GM12892 (cell line): ENCODE measurements at places on chromosomes 1 and 21.

GRCh38 chr1:19735440-19736127, 64.1 kb downstream of the TMCO4 start:
- DNase-seq, result no peak

DNA sequence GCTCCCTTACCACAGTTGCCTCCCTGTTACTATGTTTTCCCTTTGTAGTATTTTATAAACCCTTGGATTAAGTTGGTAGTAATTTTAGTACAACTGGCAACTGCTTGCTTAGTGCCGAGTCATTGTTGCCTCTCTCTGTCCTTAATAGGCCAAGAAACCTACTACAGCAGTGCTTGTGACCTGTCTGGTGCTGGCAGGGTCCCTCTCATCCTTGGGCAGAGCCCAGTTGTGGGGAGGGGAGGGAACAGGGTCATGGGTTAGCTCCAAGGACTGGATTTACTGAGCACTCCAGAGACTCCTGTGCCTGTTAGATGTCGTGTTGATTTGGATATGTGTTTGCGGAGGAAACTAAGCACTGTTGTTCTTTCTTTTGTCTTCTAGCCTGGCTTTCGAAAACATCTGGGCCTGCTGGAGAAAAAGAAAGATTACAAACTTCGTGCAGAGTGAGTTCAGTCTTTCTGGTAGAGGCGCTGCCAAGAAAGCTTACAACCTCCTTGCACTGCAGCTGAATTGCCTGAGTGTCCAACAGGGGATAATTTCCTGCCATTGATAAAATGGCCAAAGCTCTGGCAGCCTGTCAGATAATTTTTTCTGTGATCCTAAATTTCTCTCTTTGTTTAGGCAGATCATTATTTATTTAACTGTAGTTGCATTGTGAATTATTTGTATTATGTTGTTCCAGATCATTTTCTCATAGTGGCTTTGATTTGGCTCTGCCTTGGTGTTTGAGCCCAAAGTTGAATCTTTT, 3.6 kb downstream of the UTP11 start:
- DNase-seq, result no peak

GRCh38 chr1:154459080-154459479, 42.9 kb upstream of the TDRD10 start:
- no peak for DNase-seq

DNA sequence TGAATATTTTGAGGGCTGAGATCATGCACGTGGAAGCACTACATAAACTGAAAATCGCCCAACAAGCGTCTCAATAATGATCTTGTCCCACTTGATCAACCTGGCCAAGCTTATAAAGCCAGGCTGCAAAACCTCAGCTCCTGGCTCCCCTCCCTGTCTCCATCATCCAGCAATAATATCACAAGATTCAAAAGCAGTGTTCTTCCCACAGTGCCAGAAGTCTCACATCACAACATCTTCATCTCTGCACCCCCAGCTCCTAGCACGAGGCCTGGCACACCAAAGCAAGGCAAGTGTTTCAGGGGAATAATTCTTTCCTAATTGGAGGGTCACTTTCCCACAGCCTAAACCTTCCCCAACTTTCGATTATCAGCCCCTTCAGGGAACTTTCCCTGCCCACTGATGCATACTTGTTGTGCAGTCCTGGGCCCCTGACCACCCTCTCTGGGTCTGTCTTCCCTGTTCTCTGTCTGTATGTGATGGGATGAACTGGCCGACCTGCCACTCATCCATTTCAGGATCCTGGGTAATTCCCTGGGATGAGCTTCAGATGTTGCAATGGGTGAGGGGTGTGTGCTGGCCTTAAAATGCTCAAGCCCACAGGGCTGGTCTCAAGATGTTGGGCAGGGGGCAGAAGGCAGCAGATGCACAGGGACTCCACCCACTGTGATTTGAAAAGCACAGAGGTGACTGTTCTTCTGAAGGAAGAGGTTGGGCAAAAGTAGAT, 129.0 kb downstream of the DMRTB1 start:
- no peak for DNase-seq

- no peak for DNase-seq
Observed at GRCh38 chr1:60857851-60858250, 224.5 kb upstream of the NFIA start.

DNA sequence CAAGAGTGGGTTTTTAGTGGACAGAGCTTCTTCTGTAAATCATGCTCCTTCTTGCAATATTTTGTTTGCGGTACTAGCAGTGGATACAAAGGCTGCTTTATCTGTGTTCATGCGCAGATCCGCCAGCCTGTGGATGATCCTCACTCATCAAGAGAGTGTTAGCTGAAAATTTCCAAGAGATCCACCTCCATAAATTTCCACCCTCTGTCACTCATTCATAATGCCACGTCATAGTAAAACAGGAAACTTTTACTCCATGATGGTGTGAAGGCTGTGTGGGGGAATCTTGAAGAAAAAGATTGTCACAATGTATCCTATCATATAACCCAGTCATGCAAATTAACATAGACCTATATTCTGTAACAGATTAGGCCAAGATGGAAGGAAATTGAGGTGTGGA, 4.4 kb upstream of the MAPKAPK2 start:
- no peak for DNase-seq

- DNase-seq, result no peak
Observed at GRCh38 chr1:241647658-241648057, 4.4 kb upstream of the WDR64 start.

DNA sequence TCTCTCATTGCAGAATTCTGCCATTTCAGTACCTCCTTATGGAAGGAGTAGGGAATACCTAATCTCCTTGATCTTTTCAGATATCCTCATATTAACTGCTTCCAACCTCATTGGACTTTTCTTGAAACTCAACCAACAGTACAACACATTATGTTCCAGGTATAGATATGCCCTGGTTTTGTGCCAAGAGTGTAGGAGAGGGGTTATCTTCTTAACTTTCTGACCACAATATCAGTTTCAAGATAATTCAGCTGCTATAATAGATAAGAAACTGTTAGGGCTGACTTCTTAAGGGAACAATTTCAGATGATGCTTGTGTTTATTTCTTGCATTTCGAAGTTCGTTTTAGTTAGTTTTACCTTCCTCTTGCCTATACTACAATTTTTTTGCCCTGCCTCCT, 2.1 kb upstream of the LPGAT1 start:
- DNase-seq, result no peak

- no peak for DNase-seq
Observed at GRCh38 chr1:57046462-57046861, 80.6 kb upstream of the C8B start.

- no peak for DNase-seq
Observed at GRCh38 chr1:84143796-84144565, at the start of gene PRKACB. Gene PRKACB, plus strand, starts transcription at chr1:84144271. Its CDS starts 91 bp downstream, at chr1:84144362.

DNA sequence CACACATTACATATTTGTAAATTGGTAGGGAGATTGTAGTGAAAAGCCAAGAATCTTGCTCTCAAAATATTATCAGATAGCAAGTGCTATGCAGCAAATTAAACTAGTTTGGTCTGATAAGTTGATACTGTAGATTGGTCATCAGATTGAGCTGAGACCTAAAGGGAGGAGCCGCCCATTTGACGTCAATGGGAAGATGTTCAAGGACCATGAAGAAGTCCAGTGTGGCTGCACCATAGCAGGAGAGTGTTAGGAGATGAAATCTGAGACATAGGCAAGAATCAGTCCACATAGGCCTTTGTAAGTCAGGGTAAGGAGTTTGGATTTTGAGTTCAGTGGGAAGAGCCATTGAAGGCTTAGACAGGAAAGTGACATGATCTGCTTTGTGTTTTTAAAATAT, 16.3 kb downstream of the ZMPSTE24 start:
- DNase-seq, result no peak

- peak; percentile 84 for DNase-seq
Observed at GRCh38 chr21:43975469-43976098, 36.5 kb upstream of the TRAPPC10 start.

DNA sequence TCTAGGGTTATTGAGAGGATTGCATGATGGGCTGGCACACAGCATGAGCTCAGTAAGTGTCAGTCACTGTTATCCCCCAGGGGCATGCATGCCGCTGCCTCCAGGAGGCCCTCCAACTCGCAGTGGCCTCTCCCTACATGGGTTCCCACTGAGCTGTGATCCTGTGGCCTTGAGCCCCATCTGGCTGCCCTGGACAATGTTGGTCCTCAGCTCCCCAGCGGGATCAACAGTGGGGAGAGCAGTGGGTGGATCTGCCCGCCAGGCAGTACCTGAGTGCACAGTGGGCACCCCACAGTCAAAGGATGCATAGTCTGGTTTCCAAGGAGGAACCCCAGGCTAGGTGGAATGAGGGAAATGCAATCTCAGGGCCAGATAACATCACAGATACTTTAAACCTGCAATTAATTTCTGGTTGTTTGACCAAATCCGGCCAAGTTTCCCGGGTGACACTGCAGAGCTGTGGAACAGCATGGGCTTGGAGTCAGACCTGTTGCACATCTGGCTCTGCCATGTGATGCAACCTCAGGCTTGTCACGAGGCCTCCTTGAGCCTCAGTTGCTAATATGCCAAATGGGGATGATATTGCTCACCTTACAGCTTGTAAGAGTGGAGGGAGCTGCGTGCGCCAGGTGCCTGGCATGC, 9.3 kb downstream of the PADI3 start:
- no peak for DNase-seq

DNA sequence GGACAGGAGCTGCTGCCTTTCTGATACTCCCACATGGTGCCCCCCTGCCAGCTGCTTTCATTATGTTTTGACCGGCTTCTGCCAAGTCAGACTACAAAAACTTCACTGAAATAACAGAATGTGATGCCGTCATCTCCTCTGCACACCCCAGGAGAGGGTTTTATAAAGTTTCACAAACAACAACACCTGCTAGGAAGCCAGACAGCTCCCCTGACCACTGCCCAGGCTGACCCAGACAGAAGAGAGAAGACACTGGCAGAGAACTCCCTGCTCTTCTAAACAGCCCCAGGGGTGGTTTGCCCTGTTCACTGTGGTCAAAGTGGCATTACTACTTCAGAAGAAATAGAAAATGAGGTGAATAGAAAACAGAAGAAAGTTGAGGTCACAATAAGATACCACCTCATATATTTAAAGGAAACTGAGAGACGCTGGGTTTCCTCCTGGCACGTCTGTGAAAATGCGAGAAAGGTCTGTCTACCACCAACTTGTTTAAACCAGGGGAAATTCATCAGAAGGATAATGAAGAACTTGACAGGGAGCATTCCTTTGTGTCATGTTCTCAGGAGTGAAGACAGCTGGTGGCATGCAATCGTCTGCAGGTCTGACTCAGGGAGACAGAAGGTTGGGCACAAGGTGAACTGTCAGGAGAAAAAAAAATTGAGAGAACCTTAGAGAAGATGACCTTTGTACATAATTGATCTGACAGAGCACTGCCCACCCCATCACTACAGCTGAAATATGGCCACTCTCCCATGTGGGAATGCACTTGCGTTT, 119.0 kb upstream of the NFIA start:
- DNase-seq, result no peak

- no peak for DNase-seq
Observed at GRCh38 chr1:194184425-194184824, 998.0 kb upstream of the B3GALT2 start.

GRCh38 chr1:87450615-87451209, 122.0 kb downstream of the LMO4 start:
- DNase-seq, result no peak

DNA sequence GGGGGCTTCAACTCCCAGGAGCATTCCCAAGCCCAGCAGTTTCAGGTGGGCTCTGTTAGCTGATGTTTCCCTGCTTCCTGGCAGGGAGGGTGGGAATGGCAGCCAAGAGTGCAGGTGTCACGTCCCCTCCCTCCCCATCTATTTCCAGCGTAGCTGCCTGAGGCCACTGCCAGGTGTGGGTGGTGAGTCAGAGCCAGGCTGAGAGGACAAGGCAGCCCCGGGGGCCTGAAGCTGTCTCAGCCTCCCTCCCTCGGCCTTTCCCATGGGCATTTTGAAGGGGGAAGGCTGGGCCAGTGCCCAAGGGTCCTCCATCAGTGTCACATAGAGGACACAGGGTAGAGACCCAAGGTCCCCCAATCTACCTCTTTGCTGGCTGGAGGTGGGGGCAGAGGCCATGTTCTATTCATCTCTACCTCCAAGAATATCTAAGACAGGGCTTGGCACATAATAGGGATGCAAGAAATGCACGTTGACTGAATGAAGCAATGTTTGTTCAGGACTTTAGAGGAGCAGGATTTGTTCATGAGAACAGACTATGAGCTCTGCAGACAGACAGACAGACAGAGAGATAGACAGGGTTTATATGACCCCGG, 34.4 kb upstream of the ID3 start:
- no peak for DNase-seq

GRCh38 chr1:118145721-118146120, 39.3 kb downstream of the SPAG17 start:
- no peak for DNase-seq

DNA sequence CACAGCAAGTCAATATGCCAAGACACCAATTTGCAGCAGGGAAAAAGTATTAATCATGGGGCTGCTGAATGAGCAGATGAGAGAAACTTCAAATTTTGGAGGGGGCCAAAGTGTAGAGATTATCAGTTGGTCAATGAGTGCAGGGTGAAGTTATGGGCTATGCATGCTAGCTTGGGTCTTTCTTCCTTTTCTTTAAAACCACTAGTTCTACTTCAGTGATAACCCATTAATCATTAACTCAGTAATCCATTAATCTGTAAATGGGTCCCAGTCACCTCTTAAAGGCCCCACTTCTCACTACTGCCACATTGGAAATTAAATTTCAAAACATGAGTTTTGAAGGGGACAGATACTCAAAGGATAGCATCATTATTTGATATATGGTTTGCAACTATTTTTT, 688.6 kb upstream of the ADGRL4 start:
- no peak for DNase-seq

GRCh38 chr1:217896490-217896889, 265.3 kb downstream of the SPATA17 start:
- DNase-seq, result no peak

GRCh38 chr1:4118746-4119515, 218.9 kb upstream of the C1orf174 start:
- DNase-seq, result no peak

DNA sequence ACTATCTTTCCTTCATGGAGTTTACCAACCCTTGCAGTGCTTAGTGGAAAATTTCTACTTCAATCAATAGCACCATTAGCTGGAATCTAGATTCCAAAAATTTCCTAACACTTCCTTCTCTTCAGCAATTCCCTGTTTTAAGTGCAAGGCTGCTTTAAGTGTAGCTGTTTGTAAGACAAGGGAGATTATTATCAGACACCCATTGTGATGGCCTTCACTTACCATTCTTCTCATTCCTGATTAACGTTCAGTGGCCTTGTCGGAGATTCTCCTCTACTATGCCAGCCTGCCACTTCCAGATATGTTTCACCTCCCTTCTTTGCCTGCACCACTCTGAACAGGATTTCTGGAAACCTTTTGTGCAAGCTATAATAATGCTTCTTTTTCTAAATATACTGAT, 464.9 kb upstream of the ADGRL2 start:
- DNase-seq, result no peak
